ENCODE measurements at places on chromosomes 2 and 18.

DNA sequence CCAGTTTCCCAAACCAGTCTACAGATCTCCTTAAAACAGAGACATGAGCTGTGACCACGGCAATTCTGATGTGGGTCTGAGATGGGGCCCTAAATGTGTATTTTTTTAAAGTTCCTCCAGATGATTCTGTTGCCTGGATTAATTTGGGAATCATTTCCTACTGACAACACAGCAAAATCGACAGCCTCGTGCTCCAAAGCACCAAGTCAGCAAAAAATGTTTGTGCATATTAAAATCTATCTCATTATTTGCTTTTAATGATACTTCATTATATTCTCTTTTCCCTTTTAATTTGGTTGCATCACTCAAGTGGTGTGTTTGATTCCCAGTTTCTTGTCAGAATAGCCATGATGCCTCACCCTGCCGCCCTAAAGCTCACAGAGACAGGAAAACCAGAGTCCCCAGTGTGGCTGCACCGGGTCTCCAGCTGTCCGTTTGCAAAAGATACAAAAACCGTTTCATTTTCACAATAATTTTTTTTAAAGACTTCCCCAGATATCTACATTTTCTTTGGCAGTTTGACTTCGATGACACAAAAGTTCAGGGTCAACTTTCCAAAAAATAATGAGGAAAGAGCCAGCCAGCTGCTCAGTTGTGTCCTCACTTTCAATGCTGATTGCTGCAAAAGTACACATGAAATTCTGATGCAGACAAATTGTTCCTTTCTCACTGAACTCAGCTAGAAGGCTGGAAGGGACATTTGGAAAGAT is 443.2 kb upstream of the ID2 start:
- no peak for DNase-seq

DNA sequence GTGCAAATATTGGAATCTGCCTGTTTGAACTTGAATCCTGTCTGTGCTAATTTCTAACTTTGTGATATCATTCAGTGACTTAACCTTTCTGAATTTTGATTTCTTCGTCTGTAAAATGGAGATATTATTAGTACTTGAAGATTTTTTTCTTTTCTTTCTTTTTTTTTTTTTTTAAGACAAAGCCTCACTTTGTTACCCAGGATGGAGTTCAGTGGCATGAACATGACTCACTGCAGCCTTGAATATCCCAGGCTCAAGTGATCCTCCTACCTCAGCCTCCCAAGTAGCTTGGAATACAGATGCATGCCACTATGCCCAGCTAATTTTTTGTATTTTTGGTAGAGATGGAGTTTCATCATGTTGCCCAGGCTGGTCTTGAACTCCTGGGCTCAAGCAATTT is 28.3 kb downstream of the ACTR3 start:
- DNase-seq = no peak

GRCh38 chr2:144411473-144411872 is 108.4 kb downstream of the ZEB2 start:
- DNase-seq = no peak

- no peak for DNase-seq
Observed at GRCh38 chr2:191152482-191153240, 1.9 kb upstream of the STAT4 start.

GRCh38 chr2:41970988-41971660 is 76.7 kb upstream of the PKDCC start:
- no peak for DNase-seq

DNA sequence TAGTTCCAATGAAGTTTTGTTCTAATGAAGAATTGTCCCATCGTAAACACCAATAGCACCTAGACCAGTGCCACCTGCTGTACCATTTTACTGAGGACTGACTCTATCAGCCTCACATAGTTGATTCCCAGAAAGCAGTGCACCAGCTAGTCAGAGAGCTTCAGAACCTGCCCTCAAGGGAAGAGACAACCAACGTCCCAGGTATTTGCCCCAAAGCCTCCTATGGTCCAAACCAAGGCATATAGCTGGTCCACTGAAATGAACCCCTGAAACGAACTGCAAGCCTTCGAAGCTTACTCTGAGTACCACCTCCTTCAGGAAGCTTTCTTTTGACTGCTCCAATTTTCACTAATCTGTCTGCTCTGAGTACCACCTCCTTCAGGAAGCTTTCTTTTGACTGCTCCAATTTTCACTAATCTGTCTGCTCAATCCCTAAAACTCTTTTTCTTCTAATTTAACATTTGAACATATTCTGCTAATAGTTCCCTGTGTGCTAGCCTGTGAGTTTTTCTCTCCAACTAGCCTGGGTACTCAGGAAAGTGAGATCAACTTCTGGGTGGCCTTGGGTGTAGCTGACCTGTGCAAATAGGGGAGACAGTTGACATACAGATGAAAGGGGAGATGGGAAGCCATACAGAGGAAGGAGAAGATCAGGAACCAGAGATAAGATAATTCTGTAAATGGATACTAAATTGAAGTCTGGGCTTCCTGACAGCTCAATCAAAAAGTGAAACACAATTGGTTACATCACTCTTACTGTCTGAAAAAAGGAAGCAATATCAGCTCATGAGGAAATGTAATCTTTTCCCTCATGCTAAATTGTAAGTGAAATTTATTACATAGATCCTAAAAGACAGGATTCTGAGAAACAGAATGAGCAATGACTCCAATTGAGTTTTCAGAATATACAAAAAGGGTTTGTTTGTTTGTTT is 33.5 kb upstream of the EML4 start:
- DNase-seq = no peak

DNA sequence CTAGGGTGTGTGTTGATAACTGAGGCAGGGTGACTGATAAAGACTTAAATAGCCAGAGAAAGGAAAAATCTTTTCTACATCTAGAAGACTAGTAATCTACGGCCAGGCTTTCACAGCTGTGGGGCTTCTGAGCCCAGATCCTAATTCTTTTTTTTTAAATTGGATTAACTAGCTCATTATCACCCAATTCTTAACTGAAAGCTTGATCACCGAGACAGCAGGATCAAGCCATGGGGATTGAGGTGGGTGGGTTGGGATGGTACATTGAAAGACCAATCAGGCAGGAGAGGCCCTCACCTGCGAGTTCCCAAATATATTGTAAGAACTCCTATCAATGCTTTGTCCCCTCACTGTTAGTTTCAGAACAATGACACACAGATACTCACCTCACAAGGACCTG is 20.0 kb upstream of the NFE2L2 start:
- DNase-seq = no peak

DNA sequence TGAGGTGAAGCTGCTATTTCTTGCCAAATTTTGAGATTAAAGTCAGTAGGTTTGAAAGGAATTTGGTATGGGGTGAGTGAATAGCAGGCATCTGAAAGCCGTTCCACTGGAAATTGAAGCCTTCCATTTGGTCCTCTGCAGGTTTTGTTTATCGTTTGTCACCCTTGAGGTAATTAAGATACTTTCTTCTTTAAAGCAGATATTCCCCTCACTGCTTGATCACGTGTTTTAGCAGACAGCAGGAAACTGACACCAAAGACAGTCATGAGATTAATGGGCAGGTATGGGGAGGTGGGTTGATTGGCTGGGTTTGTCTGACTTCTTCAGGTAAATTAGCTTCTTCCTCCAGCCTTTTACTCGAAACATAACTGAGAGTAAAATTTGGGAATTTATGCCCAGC is 10.7 kb downstream of the LPIN1 start:
- DNase-seq = no peak

GRCh38 chr18:2559249-2559648 is 12.1 kb downstream of the METTL4 start:
- no peak for DNase-seq

DNA sequence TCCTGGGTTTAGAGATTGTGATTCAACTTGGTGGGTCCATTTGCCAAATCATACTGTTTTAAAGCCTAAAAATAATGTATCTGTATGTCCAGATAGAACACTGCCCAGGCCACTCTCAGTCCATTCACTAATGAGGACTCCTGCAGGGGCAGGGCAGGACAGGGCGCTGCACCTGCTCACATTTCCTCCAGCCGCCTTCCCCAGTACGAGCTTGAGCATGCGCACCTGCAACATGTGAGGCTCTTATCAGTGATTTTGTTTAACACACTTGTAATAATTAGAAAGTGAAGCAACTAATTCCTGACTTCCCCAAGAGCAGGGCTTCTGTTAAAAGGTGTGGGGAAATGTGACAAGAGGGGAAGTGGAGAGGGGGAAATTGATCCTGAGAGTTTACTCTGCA is 89.7 kb downstream of the AFF3 start:
- no peak for DNase-seq

- DNase-seq = no peak
Observed at GRCh38 chr18:28013066-28013465, 163.9 kb downstream of the CDH2 start.

DNA sequence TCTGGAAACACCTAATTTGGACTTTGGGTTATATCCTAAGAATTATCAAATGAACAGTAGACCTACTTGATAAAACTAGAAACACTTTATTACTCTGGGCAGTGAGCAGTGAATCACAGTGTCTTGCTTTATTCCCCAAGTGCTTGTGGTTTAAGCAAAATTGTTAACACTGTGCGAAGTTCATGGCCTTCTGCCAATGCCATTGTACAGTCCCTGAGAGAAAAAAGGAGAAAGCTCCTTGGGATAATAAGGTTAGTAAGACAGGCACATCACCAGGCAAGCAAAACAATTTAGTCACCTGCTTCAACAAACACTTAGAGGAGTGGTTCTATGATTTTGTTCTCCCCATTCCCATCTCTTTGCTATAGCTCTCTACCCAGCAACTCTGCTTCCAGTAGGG is 39.8 kb downstream of the ADCYAP1 start:
- DNase-seq = no peak

- DNase-seq = no peak
Observed at GRCh38 chr2:215841175-215841816, 172.1 kb downstream of the MREG start.

DNA sequence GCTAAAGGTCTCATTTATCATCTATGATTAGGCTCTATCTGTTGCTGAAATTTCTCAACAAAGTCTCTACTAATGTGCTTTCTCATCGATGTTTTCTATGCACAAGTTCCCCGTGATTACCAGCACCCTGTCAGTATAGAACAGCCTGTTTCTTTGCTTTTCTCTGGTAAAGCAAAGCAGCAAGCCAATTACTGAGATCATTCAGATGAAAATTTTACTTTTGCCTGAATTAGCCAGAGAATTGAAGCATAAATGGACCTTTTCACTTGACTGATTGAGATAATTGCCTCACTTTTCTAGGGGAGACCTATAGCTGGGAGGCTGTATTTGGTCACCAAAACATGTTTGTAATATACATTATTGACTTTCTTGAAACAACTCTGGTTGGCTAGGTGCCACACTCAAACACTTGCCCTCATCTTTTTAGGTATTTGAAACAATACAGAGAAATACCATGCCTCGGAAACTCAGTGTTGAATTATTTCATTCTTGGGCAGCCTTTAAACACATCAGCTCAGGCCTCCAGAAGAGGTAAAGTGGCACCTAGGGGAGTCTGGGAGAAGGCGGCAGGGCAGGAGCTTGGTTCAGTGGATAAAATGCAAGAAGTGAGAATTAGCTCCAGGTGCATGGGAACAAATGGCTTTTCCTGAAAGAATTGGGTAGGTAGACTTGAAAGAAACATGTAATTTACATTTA is 96.2 kb downstream of the GALNT3 start:
- no peak for DNase-seq

GRCh38 chr18:50231621-50232020 is 34.7 kb downstream of the CFAP53 start:
- no peak for DNase-seq

GRCh38 chr2:226873051-226873620 is 37.3 kb downstream of the RHBDD1 start:
- no peak for DNase-seq

- DNase-seq = no peak
Observed at GRCh38 chr2:239466061-239466754, 65.4 kb upstream of the HDAC4 start.

- DNase-seq = no peak
Observed at GRCh38 chr2:197647961-197648690, 27.3 kb downstream of the RFTN2 start.

DNA sequence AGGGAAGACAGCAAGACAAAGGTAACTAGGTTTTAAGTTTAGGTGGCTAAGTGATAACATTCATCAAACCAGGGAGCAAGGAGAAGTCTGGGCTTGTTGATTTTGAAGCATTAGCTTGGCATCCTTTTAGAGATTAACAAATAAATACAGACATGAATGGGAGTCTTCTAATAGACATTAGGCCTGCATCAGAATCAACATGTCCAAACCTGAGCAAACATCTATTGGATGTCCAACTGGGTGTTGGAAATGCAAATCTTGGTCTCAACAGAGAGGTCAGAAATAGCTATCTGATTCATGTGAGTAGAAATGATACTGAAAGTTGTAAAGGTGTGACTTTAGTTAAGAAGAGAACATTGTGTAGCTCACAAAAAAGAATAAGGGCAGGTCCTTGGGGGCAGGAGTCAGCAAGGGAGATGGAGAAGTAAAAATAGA is 85.5 kb upstream of the RND3 start:
- DNase-seq = no peak

- no peak for DNase-seq
Observed at GRCh38 chr18:49839012-49839411, 25.7 kb upstream of the ACAA2 start.

- no peak for DNase-seq
Observed at GRCh38 chr2:28751956-28752630, 463 bp downstream of the PPP1CB start.

- DNase-seq = no peak
Observed at GRCh38 chr2:30235008-30235655, 3.8 kb downstream of the LBH start.

- DNase-seq = no peak
Observed at GRCh38 chr2:11505652-11506610, 27.9 kb upstream of the GREB1 start.

- DNase-seq = no peak
Observed at GRCh38 chr2:28647682-28648081, 103.9 kb upstream of the PPP1CB start.

DNA sequence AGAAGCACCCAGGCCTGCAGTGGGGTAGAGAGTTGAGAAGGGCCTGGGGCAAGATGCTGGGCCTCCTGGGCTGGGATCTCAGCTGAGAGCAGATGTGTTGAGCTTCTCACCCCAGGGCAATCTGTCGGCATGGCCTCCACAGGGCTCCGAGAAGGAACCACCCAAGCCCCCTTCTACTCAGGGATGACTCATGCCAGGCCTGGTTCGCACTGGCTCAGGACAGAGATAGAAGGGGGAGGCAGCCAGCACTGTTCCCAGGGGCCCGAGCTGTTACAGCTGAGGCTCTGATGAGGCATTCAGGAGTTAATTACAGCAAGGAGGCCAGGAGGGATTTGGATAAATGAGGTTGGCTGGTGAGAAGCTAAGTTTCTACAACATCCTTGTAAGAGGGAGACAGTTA is 62.5 kb downstream of the CENPO start:
- DNase-seq = peak; percentile 9

GRCh38 chr2:209973328-209973727 is 29.1 kb upstream of the RPE start:
- DNase-seq = no peak

- no peak for DNase-seq
Observed at GRCh38 chr18:22283116-22283395, 113.7 kb downstream of the GATA6 start.

DNA sequence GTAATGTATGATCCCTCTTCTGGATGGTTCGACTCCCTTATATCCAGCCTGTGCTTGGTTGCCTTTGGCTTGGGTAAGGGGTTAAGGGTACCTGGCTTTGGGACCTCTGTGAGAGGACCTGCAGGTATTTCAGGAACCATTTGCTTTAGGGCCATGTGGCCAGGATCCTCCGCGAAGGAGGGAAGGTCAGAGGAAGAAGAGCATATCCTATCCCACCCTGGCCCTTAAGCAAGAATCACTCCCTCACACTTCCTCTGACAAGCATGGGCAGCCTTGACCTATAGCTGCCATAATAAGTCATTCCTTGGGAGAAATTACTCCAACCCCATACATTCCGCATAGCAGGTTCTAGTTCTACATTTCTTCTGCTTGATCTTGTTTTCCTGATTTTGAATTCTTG is 59.1 kb upstream of the TXNDC2 start:
- no peak for DNase-seq
